ENCODE measurements at places on chromosomes 3 and 15. TPM values are rescaled to one million over a fixed set of nuclear protein-coding genes. Genes with fewer than 3 reads are reported as not detected.

KNL1 gene
- total RNA-seq = 4.0 TPM

GABRR3 gene
- total RNA-seq = not detected

SEC22C gene
- 36.9 TPM for total RNA-seq

LDHAL6B gene
- not detected for total RNA-seq

PTX3 gene
- total RNA-seq = 2.4 TPM

DYNLT2B gene
- 14.8 TPM for total RNA-seq

RLBP1 gene
- total RNA-seq = not detected

GRCh38 chr15:45199136-45199810 is 11.5 kb upstream of the SHF start:
- peaks cover 9% of the 10 kb centered on the region for H3K4me1 ChIP-seq
- no peaks in the 10 kb centered on the region for H3K36me3 ChIP-seq

DNA sequence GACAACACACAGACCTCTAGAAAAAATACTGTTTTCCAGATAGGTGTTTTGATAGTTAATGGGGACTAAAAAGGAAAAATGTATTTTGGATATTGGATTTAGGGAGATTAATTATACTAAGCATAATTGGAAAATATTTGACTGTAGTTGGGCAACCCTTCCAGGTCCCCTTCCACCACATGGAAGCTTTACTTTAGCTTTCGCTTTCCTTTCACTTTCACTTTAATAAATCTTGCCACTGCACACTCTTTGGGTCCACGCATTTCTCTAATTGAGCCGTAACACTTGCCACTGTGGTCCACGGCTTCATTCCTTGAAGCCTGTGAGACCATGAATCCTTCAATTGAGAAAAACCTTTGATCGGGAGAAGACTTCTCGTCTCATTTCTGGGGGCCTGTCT is 15.5 kb downstream of the GLDN start:
- H3K4me3 ChIP-seq = no peak overlapping the region
- H3K36me3 ChIP-seq = peaks cover 6% of the 10 kb centered on the region
- H3K27me3 ChIP-seq = no peaks in the 10 kb centered on the region
- H3K4me1 ChIP-seq = no peaks in the 10 kb centered on the region
- DNase-seq = no peak

DNA sequence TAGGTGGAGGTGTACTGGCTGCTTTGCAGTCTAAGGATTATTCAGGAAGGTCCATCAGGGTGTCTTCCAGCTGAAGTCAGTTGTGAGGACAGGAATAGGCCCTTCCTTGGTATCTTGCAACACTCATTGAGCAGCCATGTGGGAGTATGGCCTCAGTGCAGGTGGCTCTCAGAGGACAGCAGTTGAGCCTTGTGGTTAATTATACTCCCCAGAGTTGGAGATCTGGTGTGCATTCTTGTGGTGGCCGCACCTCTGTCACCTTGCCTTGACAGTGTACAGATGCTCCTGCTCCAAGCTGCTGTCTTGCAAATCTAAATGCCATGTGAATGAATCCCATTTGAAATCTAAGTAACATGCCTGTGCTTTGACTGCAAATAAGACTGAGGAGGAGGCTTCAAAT is 339.9 kb upstream of the BCHE start:
- DNase-seq = no peak
- H3K27me3 ChIP-seq = no peaks in the 10 kb centered on the region
- no peaks in the 10 kb centered on the region for H3K36me3 ChIP-seq
- H3K4me1 ChIP-seq = no peaks in the 10 kb centered on the region
- H3K4me3 ChIP-seq = no peak overlapping the region

GRCh38 chr3:127532561-127533203 is 57.9 kb downstream of the TPRA1 start:
- H3K4me1 ChIP-seq = peaks cover 4% of the 10 kb centered on the region
- DNase-seq = no peak
- peaks cover 8% of the 10 kb centered on the region for H3K36me3 ChIP-seq
- H3K4me3 ChIP-seq = no peak overlapping the region
- H3K27me3 ChIP-seq = peaks cover 3% of the 10 kb centered on the region

- no peak for DNase-seq
- H3K36me3 ChIP-seq = no peaks in the 10 kb centered on the region
- peaks cover 13% of the 10 kb centered on the region for H3K4me1 ChIP-seq
- H3K4me3 ChIP-seq = no peak overlapping the region
Measured at GRCh38 chr3:65524584-65524983, 514.1 kb downstream of the MAGI1 start.

- peak overlapping the region; percentile 33 for H3K4me3 ChIP-seq
- DNase-seq = peak; percentile 29
- no peaks in the 10 kb centered on the region for H3K36me3 ChIP-seq
- peak overlapping the region; percentile 91 for H3K27ac ChIP-seq
Measured at GRCh38 chr15:67501836-67502461, 19.0 kb upstream of the C15orf61 start.

DNA sequence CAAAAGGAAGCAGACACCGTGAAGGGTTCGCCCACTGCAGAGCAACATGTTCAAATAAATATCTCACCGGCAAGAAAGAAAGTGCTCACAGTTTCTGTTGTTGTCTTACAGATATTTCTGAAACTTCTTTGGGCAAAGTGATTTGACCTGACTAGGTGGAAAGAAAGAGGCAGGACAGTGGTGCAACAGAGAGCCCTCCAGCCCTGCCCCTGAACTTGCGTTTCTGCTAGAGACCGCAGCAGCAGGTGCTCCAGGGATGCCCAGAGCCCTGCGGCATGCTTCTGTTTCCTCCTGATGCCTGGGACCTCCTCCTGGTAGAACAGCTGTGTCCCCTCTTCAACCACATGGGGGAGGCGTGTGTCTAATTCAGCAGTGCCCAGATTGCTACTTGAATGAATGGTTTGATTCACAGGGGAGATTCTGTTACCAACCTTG is 123.4 kb downstream of the ATP10A start:
- peaks cover 4% of the 10 kb centered on the region for H3K27me3 ChIP-seq
- DNase-seq = no peak
- H3K36me3 ChIP-seq = no peaks in the 10 kb centered on the region
- H3K27ac ChIP-seq = no peak overlapping the region

DNA sequence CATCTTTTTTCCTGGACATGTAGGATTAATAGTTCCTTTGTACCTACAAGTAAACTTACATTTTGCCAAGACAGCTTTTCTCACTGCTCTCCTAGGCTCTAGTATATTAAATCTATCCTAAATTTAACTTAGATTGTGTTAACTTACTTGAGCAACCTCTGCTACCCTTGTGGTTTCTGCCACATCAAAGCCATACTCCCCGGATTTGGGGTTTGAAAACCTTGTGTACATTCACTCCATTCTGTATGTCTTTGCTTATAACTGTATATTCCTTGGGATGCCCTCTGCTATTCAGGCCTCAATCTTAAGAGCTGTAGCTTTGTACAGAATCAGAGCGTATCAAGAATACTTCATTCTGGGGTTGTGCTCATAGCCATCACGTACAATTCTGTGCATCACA is 60.4 kb downstream of the ARIH1 start:
- H3K27me3 ChIP-seq = no peaks in the 10 kb centered on the region
- H3K4me3 ChIP-seq = no peak overlapping the region
- H3K36me3 ChIP-seq = peaks cover 4% of the 10 kb centered on the region
- peaks cover 7% of the 10 kb centered on the region for H3K4me1 ChIP-seq
- H3K27ac ChIP-seq = no peak overlapping the region
- DNase-seq = no peak

DNA sequence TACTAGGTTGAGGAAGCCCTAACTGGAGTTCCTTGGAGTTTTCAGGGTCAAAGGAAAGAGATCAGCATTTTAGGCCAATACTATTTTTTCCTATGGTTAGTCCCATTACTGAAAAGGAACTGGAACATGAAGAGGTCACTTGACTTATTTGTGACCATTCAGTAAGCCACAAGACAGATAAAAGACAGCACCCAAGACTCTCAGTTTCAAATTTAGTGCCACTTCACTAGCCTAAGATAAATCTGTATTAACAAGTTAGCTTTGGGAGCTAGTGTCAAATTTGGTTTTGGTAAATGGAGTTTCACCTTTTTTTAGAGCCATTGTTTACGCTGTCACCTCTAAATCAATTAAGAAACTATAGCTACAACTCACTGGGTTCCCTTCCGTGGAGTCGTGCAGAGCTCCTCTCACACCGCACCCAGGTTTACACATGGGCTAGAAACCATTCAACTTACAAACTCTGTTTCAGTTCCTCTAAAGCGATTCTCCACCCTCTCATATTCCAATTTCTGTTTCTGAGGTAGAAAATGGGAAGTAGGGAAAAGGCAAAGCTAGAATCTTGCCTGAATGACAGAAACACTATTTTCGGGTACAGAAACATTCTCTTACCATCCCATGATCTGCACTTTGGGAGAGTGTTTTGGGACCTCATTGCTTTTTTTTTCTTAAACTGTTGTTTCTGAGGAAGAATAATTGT is 14.4 kb downstream of the CCDC32 start:
- no peaks in the 10 kb centered on the region for H3K36me3 ChIP-seq
- H3K27me3 ChIP-seq = peaks cover 6% of the 10 kb centered on the region
- H3K27ac ChIP-seq = no peak overlapping the region
- no peak overlapping the region for H3K4me3 ChIP-seq
- no peak for DNase-seq
- H3K4me1 ChIP-seq = peaks cover 16% of the 10 kb centered on the region
